Activated T-cell treated with anti-CD3 and anti-CD28 coated beads, Interleukin-2, amount 50 U/mL, for 72 hours (primary cell): ENCODE measurements at places on chromosomes 4 and X. TPM values are rescaled to one million over a fixed set of nuclear protein-coding genes. Genes with fewer than 3 reads are reported as not detected.

PRDX4 gene
- 27.5 TPM for total RNA-seq

HAUS7 gene
- 27.7 TPM for total RNA-seq

DNA sequence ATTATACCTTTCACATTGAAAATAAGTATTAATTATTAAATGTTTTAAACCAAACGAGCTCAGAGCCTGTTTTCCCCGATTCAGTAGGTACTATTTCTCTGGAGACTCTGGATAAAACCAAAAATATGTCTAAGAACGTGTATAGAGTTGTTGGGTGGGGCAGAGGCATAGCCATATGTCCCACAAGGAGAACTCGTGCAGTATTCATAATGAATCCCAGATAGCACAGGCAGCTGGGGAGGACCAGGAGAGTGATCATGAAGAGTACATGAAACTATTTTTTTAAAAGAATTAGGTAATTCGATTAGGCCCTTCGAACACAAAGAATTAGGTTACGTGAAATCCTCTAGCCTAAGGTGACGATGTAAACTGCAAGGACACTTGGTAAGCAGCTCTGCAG is 76.1 kb downstream of the CLDN22 start:
- no peak for DNase-seq

DNA sequence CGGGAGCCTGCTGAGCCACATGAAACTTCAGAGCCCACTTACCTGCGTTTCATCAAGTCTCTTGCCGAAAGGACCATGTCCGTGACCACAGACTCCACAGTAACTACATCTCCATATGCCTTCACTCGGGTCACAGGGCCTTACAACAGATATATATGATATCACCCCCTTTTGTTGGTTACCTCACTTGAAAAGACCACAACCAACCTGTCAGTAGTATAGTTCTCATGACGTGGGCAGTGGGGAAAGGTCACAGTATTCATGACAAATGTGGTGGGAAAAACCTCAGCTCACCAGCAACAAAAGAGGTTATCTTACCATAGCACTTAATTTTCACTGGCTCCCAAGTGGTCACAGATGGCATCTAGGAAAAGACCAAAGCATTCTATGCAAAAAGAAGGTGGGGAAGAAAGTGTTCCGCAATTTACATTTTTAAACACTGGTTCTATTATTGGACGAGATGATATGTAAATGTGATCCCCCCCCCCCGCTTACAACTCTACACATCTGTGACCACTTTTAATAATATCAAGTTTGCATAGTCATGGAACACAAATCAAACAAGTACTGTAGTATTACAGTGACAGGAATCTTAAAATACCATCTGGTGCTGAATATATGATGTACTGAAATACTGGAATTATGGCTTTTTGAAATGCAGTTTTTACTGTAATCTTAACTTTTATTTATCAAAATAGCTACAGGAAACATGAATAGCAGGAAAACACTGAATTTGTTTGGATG is 129.9 kb downstream of the TET2 start:
- no peak for DNase-seq

TEX11 gene
- total RNA-seq: not detected

CACNA1F gene
- 3.4 TPM for total RNA-seq

MAGEB1 gene
- not detected for total RNA-seq

FBXL5 gene
- total RNA-seq: 39.5 TPM

DNA sequence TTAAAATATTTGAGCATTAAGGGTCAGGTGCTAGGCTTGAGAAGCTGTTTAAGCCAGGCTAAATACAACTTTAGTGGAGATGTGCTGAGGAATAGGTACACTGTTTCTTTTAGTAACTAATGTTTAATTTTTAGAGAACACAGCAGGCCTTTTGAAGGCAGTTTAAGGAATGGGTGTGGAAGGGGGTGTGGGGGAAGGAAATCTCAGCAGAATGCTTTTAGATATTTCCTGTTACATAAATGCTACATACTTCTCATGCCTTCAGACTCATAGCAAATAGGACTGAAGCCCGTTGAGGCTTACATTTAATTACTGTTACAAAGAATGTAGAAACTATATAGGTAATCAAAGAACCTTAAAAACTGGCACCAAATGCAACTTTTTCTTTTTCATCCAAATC is 66.3 kb downstream of the WWC2 start:
- no peak for DNase-seq
